Activated naive CD8-positive, alpha-beta T cell treated with anti-CD3 and anti-CD28 coated beads, Interleukin-2, amount 10 ng/mL, durations not matched to agents 7 days and 5 days (primary cell): ENCODE measurements at places on chromosomes 1 and 21. TPM values are rescaled to one million over a fixed set of nuclear protein-coding genes. Genes with fewer than 3 reads are reported as not detected.

GRCh38 chr1:203289281-203289981 lies 15.9 kb upstream of the BTG2 start:
- H3K4me1 ChIP-seq, result peaks cover 58% of the 10 kb centered on the region
- DNase-seq, result peak; percentile 83
- peaks cover 2% of the 10 kb centered on the region for H3K36me3 ChIP-seq
- H3K4me3 ChIP-seq, result peak overlapping the region; percentile 82

GRCh38 chr1:109256085-109256484 lies 6.7 kb downstream of the CELSR2 start:
- no peaks in the 10 kb centered on the region for H3K36me3 ChIP-seq
- no peak for DNase-seq
- no peak overlapping the region for H3K4me3 ChIP-seq
- no peaks in the 10 kb centered on the region for H3K27me3 ChIP-seq
- H3K27ac ChIP-seq, result peak overlapping the region; percentile 2

DNA sequence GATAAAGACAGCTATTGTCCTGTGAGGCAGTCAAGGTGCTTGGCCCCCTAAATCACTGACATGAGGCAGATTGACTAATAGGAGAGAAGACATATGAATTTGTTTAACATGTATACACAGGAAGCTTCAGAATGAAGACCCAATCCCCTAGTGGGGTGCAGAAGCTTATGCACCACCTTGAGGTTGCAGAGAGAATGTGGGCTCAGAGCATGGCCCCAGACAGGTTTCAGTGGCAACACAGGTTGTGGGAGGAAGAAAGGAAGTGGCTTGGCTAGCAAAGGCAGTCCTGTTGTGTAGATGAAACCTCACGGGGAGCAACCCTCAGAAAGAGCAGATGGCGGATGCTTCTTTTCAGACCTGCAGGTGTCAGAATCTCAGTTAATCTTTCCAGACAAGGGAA lies 37.0 kb upstream of the PARP1 start:
- H3K4me3 ChIP-seq, result peak overlapping the region; percentile 54
- no peaks in the 10 kb centered on the region for H3K36me3 ChIP-seq
- H3K27me3 ChIP-seq, result peaks cover 69% of the 10 kb centered on the region

DNA sequence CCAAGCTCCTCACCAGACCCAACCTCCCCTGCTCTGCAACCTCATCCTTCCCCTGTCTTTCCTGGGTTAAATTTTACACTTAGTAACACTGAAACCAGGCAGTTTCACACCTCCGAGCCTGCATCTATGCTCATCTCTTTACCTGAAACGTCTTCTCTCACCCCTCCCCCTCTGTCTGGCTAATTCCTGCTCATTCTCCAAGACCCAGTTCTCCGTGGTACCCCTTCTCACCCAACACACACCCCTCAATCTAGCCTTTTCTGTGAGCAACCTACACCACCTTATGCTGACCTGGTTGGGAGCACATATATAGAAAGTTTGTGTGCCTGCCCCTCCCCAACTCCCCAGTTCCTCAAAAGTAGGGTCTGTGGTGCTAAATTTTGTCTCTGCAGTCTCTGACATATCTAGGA lies 3.7 kb upstream of the KIAA1614 start:
- no peak overlapping the region for H3K27ac ChIP-seq
- H3K4me1 ChIP-seq, result peaks cover 12% of the 10 kb centered on the region
- DNase-seq, result no peak
- H3K27me3 ChIP-seq, result peaks cover 32% of the 10 kb centered on the region
- peaks cover 2% of the 10 kb centered on the region for H3K36me3 ChIP-seq

DNA sequence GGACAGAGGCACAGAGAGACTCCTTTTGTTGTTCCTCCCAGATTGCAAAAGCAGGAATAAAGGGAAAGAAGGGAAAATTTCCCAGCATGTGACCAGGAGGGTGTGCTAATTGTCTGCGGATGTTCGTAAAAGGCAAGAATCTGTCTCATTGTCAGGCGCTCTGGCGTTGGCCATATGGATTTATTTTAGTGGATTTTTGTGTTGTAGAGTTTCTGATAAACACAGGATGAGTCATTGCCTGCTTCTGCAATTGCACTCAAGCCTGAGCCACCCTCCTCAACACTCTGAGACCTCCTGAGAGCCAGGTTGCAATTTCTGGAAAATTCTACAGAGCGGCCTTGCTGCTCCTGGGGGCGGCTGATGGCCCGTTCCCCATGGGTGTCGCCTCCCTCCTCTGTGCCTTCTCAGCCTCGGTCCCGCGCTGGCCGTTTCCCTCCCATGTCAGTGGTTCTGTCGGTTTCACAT lies 227.7 kb downstream of the KAZN start:
- DNase-seq, result no peak
- H3K27me3 ChIP-seq, result peaks cover 3% of the 10 kb centered on the region
- no peaks in the 10 kb centered on the region for H3K4me1 ChIP-seq
- no peak overlapping the region for H3K27ac ChIP-seq

- DNase-seq, result no peak
- no peaks in the 10 kb centered on the region for H3K4me1 ChIP-seq
- H3K27ac ChIP-seq, result no peak overlapping the region
- no peaks in the 10 kb centered on the region for H3K36me3 ChIP-seq
- H3K27me3 ChIP-seq, result no peaks in the 10 kb centered on the region
These were observed 440.9 kb downstream of the PRDM2 start for GRCh38 chr1:14140831-14141401.

- no peaks in the 10 kb centered on the region for H3K4me1 ChIP-seq
- no peak for DNase-seq
These were observed 134.1 kb upstream of the ADGRL2 start for GRCh38 chr1:81666586-81666985.

DNA sequence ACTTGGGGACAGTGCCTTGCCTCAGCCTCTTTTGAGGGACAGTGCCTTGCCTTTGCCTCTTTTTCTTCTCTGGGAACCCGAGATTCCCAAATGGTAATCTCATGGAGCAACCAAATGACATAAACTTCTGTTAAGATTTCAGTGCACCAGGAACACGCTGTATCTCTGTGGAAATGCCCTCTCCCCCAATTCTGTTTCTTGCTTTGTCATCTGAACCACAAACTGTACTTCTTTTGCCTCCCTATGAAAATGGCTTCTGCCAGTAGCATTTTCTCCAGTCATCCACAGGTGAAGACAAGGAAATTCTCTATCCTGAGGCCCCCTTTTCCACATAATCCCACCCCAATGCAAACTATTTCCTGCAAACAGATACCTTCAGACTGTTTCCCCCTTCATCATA lies 66.3 kb downstream of the OMA1 start:
- H3K36me3 ChIP-seq, result peaks cover 31% of the 10 kb centered on the region
- DNase-seq, result no peak
- H3K4me1 ChIP-seq, result no peaks in the 10 kb centered on the region
- no peak overlapping the region for H3K27ac ChIP-seq

GRCh38 chr21:33270986-33271385 lies 4.8 kb downstream of the IL10RB start:
- H3K4me1 ChIP-seq, result peaks cover 29% of the 10 kb centered on the region
- no peak for DNase-seq
- no peak overlapping the region for H3K4me3 ChIP-seq
- H3K36me3 ChIP-seq, result peaks cover 51% of the 10 kb centered on the region

DNA sequence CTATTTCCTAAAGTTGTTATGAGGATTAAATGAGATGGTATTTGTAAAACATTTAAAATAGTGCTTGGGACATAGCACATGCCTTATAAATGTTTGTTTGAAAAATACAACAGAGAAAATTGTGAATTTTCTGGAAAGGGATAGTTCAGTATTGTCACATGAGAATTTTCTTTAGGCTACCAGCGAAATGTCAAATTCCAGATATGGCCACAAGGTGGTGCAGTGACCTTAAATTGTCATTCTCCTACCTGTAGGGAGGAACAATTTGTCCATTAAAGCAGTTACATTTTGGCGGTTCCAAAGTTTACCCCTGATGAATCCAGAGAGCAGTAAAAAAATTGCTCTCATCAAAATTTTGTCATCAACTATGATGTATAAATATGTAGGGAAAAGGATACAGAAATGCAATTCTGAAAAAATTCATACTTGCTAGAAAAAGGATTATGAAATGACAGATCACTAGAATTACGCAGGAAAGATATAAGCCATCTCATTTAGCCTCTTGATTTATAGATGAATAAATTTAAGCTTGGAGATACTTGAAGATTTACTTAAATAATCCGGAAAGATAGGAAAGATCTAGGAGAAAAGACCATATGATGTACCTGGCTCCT lies 50.2 kb upstream of the TSHB start:
- H3K4me1 ChIP-seq, result no peaks in the 10 kb centered on the region
- peaks cover 7% of the 10 kb centered on the region for H3K27me3 ChIP-seq
- no peak overlapping the region for H3K27ac ChIP-seq
- peak; percentile 30 for DNase-seq
- no peaks in the 10 kb centered on the region for H3K36me3 ChIP-seq

- no peak for DNase-seq
- H3K4me3 ChIP-seq, result no peak overlapping the region
- H3K36me3 ChIP-seq, result peaks cover 3% of the 10 kb centered on the region
- peaks cover 2% of the 10 kb centered on the region for H3K27me3 ChIP-seq
These were observed 13.4 kb upstream of the AGPAT3 start for GRCh38 chr21:43851593-43851992.

DNA sequence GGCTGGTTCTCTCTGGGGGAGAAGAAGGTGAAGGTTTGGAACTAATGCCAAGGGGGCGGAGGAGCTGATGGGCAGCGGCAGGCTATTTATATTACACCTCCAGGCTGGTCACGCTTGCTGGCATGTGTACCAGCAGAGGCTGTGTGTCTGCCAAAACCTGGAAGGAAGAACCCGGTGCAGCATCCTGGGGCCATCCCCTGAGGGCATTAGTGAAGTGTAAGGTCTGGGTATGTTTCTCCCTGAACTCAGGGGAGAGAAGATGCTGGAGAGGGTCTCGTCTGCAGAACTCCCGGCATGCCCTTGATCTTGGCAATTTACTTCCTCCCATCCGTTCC lies 5.3 kb downstream of the DISP3 start:
- no peak for DNase-seq
- H3K4me3 ChIP-seq, result no peak overlapping the region
- peaks cover 33% of the 10 kb centered on the region for H3K27me3 ChIP-seq
- no peak overlapping the region for H3K27ac ChIP-seq
- peaks cover 5% of the 10 kb centered on the region for H3K4me1 ChIP-seq

GPR157 gene
- total RNA-seq, result 3.3 TPM

GJA4 gene
- not detected for total RNA-seq

TRIM67 gene
- total RNA-seq, result not detected

UBL4B gene
- total RNA-seq, result not detected

SPRR1A gene
- total RNA-seq, result not detected

TUFT1 gene
- 1.5 TPM for total RNA-seq

SMCP gene
- total RNA-seq, result not detected

TRAF3IP3 gene
- 403 TPM for total RNA-seq
